Stimulated activated CD4-positive, alpha-beta T cell treated with anti-CD3 and anti-CD28 coated beads, Interleukin-4, amount 100 ng/mL, for 48 hours (primary cell): ENCODE measurements at places on chromosomes 11 and 22.

DNA sequence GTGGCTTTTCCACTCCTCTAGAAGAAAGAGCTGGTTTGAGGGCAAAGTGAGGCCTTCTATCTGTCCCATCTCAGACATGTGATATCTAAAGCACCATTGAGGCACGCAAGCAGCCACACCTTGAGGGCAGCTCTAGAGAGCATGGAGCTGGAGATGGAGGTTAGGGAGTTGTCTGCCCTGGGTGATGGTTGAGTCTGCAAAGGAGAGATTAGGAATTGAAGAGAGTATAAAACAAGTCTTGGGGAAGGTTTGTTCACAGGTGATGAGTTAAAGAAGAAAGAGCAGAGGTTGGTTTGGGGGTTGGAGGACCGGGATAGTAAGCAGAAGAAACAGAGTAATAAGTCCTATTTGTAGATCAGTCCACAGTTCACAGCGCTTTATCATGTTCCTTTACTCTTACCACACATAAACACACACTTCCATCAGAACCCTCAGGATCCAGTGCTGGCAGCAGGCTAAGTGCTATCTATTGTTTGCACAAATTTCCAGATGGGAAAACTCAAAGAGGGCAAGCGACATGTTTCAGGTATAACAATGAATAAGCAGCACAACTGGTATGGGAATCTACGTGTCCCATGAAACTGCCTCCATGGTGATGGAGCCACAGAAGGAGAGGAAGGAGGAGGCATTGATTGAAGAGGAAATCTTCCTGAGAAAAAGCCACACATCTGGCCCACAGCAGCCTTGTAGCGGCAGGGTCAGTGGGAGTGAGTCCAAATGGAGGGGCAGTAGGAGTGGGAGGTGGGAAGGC, 65.8 kb downstream of the RASSF10 start:
- DNase-seq = no peak

GRCh38 chr11:112925516-112926310, 35.5 kb upstream of the NCAM1 start:
- no peak for DNase-seq

GRCh38 chr11:109196016-109196415, 226.0 kb upstream of the C11orf87 start:
- DNase-seq = no peak

DNA sequence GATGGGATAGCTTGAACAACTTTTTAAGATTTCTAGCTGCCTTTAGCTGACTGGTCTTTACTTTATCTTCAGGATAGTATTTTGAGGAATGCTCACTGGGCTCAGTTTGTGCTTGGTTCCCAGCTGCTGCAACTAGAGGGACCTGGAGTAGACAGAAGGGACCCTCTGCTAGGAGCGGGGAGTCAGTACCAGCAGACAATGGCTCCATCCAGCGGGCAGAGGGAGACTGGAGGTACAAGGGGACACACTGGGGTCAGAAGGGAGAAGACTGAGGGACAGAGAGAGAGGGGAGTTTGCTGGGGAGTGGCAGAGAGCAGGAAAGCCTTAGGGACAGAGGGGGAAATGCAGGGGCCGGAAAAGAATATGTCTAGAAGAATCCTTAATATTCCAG, 22.0 kb upstream of the ACER3 start:
- no peak for DNase-seq

DNA sequence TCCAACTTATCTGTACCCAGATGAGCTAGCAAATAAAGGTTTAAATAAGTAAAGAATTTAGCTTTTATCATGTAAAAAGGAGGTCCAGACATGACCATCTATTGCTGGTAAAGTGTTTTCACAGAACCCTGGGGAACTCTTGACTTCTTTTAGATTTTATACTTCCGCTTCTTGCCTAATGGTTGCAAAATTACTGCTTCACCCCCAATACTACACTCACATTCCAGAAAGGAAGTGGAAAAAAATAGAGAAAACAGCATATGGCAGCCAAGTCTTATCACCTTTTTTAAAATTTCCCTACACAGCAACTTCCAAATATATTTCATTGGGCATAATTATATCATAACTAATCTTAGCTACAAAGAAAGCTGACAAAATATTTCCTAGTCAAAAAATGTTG, 12.1 kb downstream of the BBOX1 start:
- no peak for DNase-seq

DNA sequence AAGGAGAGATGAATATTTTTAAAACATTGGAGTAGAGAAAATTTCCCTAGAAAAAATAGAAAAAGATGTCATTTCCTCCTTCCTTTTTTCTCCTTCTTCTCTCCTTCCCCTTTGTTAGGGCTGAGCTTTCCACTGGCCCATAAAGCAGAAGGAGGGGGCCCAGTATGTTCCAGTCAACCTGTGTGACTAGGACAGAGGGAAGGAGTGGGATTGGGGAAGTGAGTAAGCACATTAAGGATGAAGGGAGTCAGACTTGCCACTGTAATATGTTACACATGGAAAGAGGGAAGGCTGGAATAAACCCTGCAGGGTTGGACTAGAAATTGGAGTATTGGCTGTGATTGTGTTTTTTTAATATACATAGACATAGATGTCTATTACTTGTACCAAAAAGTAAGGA, 20.1 kb upstream of the SPINDOC start:
- DNase-seq = no peak

- no peak for DNase-seq
These were observed 355.7 kb downstream of the CNTN5 start for GRCh38 chr11:99376463-99376862.

GRCh38 chr11:64359712-64360445, 917 bp downstream of the RPS6KA4 start:
- DNase-seq = no peak

- DNase-seq = no peak
These were observed 144.4 kb upstream of the LARGE1 start for GRCh38 chr22:34064696-34065095.

- DNase-seq = no peak
These were observed 274.5 kb upstream of the B3GAT1 start for GRCh38 chr11:134686460-134687061.

DNA sequence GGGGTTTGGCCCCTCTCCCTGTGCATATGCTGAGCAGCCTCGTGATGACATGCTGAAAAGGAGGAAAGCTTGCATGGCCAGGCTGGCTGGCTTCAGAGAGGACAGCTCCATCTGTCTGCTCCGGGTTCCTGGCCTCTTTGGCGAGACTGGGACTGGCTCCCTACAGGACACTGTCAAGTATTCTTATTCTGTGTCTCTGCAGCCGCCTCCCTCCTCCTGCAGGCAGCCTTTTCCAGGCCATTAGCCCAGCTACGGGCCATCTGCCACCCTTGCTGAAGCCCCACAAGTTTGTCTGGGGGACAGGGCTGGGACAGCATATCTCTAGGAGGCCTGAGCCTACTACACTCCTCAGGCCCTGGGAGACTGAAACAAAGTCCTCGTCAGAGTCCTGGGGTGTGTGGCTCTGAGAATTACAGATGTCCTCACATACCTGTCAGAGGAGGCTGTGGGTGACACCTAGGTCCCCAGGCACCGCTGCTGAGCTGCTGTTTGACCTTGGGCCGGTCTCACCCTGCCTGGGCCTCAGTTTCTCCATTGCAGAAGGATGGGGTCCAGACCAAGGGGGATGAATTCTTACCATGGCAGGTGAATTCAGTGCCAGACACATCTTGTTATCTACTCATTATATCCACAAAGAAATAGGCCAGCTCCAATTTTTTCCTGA, 11.0 kb downstream of the MRGPRG start:
- no peak for DNase-seq

- DNase-seq = no peak
These were observed 7.2 kb upstream of the CCDC83 start for GRCh38 chr11:85848006-85848405.

GRCh38 chr22:27985323-27986275, 66.5 kb upstream of the PITPNB start:
- DNase-seq = no peak

GRCh38 chr11:3803726-3804495, 4.4 kb upstream of the PGAP2 start:
- DNase-seq = no peak

DNA sequence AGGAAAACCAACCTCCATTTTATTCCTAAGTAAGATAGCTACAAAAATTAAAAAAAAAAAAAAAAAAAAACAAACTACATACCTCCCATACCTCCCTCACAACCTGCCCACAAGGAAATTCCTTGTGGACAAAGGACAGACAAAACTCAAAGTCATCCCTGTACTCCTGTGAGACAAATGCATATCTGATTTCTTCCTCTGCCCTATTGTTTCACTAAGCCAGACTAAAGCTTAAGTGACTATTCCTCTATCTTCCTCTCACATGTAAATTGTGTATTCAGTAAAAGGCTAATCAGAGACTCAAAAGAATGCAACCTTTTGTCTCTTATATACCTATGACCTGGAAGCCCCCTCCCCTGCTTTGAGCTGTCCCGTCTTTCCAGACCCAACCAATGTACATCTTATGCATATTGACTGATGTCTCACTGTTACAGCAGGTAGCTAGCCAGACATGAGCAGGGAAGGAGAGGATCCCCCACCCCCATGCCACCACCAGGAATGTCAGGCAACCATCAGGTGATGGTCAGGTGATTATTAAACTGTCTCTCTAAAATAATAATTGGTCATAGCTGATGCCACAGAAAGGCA, 289.4 kb downstream of the SBF2 start:
- DNase-seq = no peak

DNA sequence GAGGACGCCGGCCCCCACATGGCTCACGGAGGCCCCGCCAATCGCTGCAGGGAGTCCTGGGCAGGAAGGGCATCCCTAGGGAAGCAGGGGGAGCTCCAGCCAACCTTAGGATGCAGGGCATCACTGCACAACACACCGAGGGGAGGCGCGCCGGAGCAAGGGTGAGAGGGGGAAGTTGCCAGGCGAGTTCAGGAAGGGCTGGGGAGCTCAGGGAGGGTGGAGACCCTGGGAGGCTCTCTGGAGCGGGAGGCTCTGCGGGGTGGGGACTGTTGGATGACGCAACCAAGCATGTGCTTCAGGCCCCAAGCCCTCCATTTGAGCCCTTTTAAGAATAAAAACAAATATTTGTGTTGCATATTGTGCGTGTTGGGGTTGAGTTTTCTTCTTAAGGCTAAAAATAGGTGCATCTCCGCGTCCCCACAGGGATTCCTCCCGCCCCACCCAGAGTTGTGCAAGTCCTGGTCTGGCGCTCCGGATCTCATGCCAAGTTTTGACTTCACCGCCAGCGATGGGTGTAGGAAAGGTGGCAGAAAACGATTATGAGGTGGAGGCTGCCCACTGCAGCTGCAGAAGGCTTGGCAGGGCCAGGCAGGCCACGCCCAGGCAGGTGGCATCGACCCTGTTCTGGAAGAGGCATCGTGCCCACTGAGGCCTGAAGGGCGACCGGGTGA, 65.2 kb downstream of the WNT7B start:
- no peak for DNase-seq

DNA sequence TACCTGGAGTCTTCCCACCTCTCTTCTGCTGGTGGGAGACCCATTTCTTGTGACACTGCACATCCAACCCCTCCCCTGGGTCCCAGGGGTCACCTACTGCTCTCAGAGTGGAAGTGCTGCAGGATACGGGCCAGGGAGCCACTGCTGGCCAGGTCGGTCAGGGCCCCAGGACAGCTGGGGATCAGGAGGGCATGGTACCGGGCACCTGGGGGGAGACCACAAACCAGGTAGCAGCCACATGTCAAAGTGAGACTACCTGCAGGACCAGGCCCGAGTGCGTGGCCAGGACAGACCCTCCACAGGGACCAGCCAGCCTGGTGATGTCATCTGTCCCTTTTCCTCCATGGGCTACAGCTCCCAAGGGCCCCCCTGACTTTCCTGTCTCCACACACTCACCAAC, 3.9 kb downstream of the GATD1 start:
- DNase-seq = no peak

GRCh38 chr11:124725719-124726105, 14.0 kb upstream of the NRGN start:
- no peak for DNase-seq

DNA sequence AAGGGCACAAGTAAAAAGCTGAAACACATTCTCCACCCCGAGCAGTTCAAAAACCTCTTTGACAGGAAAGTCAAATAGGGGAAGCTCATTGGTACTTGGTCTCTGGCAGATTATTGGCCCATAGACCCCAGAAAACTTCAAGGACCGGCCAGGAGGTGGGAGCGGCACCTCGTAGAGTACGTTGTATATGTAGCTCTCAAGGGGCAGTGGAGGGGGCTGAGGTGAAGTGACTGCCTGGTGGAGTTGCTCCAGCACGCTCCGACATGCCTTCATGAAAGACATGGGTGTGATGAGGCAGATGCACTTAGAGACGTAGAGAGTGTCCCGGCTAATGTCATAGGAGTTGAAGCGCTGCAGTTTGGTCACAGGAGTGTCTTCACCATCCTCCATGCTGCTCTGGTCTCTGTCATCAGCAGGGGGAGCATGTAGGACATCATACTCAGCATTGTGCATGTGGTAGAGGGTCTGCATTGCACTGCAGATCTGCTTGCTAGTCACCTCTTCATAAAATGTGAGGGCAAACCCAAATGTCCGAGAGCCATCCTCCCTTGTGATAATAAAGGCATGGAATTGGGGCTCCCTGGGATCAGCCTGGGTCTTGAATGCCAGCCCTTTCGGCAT, 61.3 kb downstream of the DENND5A start:
- no peak for DNase-seq

DNA sequence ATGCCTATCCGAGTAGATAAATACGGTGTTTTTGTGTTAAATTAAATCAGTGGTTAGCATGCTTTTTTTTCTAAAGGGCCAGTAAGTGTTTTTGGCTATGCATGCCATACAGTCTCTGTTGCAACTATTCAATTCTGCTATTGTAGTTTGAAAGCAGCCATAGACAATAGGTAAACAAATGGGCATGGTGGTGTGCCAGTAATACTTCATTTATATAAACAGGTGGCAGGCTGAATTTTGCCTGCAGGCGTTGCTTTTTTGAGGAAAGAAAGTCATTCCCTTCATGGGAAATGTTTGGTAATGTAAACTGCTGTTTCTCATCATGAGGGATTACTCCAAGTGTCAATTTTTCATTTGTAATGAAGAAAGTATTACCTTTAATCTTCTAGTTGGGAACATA, 106.5 kb downstream of the TMEM135 start:
- no peak for DNase-seq

DNA sequence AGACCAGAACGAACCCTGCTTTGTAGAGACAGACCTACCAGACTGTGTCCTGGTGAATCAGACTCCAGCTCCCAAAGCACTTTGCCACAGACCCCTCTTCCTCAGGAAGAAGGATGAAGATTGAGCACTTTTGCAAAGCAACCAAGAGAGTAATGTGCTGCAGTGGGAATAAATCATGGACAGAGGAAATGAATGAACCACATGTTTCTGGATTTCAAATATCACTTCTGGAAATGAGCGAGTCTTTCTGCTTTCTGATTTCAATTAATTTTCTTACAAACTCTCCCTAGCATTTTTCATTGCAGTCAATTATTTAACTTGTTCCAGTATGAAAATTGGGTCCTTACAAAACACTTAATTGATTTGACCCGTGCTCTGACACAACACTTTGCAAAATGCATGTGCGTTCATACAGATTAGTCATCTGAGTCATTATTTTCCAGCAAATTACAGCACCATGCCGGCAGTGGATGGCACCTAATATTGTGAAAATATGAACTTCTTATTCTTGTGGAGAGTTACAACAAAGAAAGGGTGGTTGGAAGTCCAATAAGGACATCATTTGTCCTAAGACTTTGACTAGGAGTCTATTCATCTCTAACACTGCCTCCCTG, 315.9 kb upstream of the CCDC90B start:
- no peak for DNase-seq
